G401 (cell line): ENCODE measurements at places on chromosomes 4 and X. TPM values are rescaled to one million over a fixed set of nuclear protein-coding genes. Genes with fewer than 3 reads are reported as not detected.

Gene NCAPG
- total RNA-seq, result 28.3 and 74.7 TPM in 2 replicates

Gene USP17L15
- total RNA-seq, result not detected in 2 replicates

Gene STPG2
- 0.12 TPM in 1 of 2 replicates, not detected in the other for total RNA-seq

Gene SH3RF1
- total RNA-seq, result not detected in 2 replicates

Gene SHROOM3
- total RNA-seq, result 58.4 and 66.0 TPM in 2 replicates

DNA sequence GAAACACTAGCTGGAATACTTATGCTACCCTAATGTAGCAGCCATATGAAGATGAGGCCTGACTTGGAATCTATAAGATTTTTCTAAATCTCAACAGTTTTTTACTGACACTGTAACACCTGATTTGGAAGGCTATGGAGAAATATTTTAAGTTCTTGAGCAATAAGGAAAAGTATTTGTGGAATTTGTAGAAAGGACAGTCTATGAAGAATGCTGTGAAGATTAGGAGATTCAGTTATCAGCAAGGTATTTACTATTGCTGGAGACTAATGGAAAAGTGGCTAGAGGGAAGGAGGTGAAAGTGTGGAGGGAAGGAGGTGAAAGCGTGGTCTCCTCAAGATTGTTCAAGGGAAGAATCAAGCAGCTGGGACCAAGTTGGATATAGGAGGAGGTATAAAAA is 190.0 kb upstream of the EMCN start:
- no peak for DNase-seq

DNA sequence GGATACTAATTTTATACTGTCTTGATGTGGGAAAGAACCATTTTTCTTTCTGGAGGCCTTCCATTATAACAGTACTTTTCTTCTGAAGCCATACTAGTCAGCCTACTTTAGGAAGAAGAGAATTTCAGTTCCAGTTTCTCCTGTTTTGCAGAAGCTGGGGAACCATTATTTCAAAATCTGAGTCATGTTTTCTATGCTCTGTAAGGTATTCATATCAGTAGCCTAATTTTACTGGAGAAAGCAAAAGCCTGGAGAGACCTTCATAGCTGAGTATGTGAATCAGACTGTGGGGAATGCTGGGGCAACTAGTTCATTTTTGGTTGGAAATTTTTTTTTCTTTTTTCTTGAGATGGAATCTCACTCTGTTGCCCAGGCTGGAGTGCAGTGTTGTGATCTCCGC is 22.4 kb downstream of the AFF1 start:
- DNase-seq, result no peak

- DNase-seq, result no peak
Observed at GRCh38 chr4:81898862-81899504, 427.3 kb upstream of the RASGEF1B start.

GRCh38 chr4:111213531-111213930 is 590.7 kb upstream of the PITX2 start:
- no peak for DNase-seq

- DNase-seq, result no peak
Observed at GRCh38 chrX:19883878-19884277, 3.5 kb downstream of the SH3KBP1 start.
